Epithelial cell of proximal tubule (primary cell): ENCODE measurements at places on chromosomes 4 and X. TPM values are rescaled to one million over a fixed set of nuclear protein-coding genes. Genes with fewer than 3 reads are reported as not detected.

Gene MAGEA10
- total RNA-seq: not detected in 2 replicates

Gene EVC2
- 4.8 and 9.3 TPM in 2 replicates for total RNA-seq

Gene ZBTB49
- 1.2 and 3.6 TPM in 2 replicates for total RNA-seq

Gene KIT
- total RNA-seq: 0.12 and 0.22 TPM in 2 replicates

Gene UGT2B10
- total RNA-seq: not detected in 2 replicates

Gene RAI2
- total RNA-seq: 0.17 TPM in 1 of 2 replicates, not detected in the other

Gene PLXNB3
- 2.9 and 7.4 TPM in 2 replicates for total RNA-seq

Gene RBM47
- 33.1 and 42.9 TPM in 2 replicates for total RNA-seq

Gene FAM184B
- 0.07 and 0.17 TPM in 2 replicates for total RNA-seq

Gene IGSF1
- 0.29 and 0.46 TPM in 2 replicates for total RNA-seq

Gene CENPI
- 20.4 and 27.9 TPM in 2 replicates for total RNA-seq

Gene ETDB
- not detected in 2 replicates for total RNA-seq

Gene GLRA3
- total RNA-seq: not detected in 2 replicates

Gene TMSB15C
- total RNA-seq: 2.9 and 4.1 TPM in 2 replicates

Gene PGAM4
- total RNA-seq: 0.52 TPM in 1 of 2 replicates, not detected in the other

Gene GPR173
- 1.5 and 2.2 TPM in 2 replicates for total RNA-seq

Gene GPC4
- total RNA-seq: 8.0 and 14.2 TPM in 2 replicates

Gene FAM50A
- total RNA-seq: 51.1 and 74.1 TPM in 2 replicates

Gene PABPC5
- total RNA-seq: 1.3 and 2.0 TPM in 2 replicates

Gene AIFM1
- total RNA-seq: 17.1 and 29.8 TPM in 2 replicates

Gene ARMCX5
- 6.1 and 6.4 TPM in 2 replicates for total RNA-seq
